ENCODE measurements at places on chromosomes 2 and 18.

DNA sequence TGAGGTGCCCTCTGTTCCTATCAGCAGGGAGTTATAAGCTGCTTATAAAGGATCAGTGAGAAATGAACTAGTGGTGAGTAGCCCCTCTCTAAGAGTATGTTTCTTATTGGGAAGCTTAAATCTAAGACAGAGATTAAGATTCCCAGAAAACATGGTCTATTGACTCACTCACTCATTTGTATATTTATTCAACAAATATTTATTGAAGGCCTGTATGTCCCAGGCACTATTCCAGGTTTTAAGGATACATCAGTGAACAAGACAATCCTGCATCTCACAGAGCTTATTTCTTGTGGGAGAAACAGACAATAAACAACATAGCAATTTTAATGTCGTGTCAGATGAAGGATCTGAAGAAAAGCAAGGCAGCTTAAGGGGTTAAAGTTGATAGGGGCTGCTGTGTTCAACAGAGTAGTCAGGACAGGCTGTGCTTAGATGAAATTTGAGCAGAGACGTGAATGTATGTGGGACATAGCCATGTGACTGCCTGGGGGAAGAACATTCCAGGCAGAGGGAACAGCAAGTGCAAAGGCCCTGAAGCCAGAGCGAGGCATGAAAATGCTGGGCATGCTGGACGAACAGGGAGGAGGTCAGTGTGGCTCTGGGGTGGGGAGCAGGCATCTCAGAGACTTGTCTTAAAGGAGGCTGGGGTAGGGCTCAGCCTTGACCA is 14.8 kb upstream of the PSD4 start:
- DNase-seq, result no peak

DNA sequence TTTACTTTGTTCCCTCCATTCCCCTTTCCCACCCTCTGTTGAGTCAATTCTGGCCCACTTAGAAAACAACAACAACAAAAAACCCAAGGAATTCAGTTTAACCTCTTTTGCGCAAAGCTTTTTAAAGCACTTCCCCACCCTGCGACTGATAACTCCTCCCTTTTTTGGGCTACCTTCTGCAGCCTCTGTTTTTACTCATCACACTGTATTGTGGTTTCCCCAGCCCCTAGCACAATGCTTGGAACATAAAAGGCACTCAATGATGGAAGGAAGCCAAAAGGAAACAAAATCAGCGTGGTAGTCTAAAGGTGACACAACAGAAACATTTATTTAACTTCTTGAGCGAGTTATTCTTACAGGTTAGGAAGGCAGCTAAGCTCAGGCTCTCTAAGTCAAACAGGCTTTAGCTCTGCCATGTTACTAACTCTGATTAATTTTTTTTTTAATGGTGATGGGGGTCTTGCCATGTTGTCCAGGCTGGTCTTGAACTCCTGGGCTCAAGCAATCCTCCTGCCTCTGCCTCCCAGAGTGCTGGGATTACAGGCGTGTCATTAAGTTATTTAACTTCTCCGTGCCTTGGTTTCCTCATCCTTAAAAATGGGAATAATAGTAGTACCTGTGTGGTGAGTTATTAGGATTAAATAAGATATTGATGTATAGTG is 1.3 kb downstream of the CEP68 start:
- no peak for DNase-seq

- no peak for DNase-seq
Observed at GRCh38 chr2:152050341-152050740, 48.5 kb downstream of the CACNB4 start.

GRCh38 chr2:119251652-119252051 is 28.0 kb downstream of the STEAP3 start:
- no peak for DNase-seq
